Stimulated activated CD8-positive, alpha-beta memory T cell treated with anti-CD3 and anti-CD28 coated beads, Interleukin-15, amount 100 ng/mL, for 24 hours (primary cell): ENCODE measurements at places on chromosomes 13 and 19.

DNA sequence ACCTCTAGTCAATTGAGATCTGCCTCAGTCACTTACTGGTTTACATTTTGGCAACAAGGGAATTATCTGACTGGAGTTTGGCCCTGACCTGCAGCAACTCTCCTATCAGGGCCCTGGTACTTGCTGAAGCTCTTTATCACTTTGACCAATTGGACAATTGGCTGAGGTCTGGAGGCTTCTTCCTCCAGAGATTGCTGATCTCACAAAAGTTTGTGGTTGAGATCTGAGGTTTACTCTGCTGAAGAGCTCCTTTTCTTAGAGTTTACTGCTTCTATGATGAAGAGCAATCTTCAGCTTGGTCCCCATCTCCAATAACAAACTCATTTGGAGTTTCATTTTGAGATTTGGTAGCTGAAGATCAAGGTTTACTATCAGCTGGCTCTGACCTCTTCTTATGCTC, 276.9 kb upstream of the SGCG start:
- DNase-seq: no peak

DNA sequence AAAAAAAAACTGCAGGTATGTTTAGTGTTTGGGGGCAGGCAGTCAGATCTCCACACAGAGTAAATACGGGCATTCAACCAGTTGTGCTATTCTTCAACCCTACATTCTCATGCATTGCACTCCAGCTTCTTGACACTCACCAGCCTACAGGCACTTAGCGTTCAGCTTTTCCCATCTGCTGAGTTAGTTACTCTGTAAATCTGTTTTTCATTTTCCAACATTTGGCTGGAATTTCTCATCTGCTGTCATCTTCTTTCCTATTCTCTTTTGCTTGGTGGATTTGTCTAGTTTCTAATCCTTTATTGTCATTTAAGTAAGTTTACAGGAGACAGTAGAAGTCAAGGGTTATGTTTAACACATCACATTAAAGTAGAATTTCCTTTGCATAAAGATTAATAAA, 1318.9 kb downstream of the OLFM4 start:
- DNase-seq: no peak

DNA sequence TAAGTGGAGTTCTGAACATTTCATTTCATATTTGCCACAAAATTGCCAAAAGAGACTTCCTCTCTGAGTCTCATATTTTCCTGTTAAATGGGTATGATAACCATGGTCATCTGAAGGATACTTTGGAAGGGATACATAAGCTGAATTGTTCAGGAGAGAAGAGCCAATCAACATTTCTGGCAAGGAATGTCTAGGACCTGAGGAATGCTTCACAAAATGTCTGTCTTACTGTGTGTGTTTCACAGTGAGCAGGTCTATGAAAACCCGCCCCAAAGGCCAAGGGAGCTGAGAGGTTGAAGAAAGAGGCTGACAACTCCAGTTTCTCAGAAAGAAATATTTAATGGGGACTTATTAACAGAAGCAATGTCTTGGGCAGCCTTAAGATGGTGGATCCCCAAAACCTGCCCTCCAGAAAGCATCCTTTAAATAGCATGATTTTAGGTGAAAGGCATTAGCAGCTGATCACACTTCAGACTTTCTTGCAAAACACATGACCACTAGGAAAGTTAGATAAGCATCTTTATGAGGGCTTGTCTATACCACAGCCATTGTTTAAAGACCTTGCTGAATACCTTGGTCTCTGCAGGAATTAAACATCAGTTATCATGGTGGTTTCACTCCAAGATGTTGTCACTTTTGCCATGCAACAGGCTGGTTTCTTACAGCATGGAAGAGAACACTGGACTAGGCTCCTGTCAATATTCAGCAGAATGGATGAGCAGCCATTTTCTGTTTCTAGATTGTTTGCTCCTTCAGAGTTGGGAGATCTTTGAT, 78.9 kb downstream of the TNFSF11 start:
- DNase-seq: no peak

DNA sequence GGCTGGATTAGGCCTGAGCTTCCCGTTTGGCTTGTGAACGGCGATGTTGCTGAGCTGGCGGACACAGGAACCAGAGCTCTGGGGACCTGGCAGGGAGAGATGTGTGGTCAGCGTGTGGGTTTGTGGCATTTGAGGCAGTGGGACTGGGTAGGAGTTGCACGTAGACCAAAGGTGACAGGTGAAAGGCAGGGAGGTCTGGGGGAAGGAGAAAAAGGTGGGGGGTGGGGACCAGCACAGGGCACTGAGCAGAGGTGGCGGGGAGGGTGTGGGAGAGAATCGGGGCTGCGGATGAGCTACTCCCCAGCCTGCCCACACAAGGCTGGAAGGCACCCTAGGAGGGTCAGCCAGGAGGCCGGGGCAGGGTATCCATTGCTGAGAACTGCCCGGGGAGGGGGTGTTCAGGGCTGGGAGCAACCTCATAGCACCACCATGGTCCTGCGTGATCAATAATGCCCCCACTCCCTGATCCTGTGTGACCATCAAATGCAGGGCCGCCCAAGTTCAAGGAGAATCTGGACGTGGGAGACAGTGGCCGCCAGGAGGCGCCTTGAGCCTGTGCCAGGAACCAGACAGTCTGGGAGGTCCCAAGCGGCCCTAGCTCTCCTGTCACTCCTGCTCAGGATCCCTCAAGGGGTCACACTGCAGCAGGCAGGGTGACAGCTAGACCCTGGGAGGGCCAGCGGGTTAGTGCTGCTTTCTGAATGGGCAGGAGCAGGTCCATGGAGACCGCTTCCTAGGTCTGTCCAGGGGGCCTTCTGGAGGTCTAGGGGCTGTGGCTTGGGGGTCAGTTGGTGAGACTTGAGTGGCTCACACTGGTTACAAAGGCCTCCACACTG, 12.8 kb upstream of the SELENOW start:
- no peak for DNase-seq

GRCh38 chr13:99565478-99566124, 64.3 kb downstream of the TM9SF2 start:
- no peak for DNase-seq

DNA sequence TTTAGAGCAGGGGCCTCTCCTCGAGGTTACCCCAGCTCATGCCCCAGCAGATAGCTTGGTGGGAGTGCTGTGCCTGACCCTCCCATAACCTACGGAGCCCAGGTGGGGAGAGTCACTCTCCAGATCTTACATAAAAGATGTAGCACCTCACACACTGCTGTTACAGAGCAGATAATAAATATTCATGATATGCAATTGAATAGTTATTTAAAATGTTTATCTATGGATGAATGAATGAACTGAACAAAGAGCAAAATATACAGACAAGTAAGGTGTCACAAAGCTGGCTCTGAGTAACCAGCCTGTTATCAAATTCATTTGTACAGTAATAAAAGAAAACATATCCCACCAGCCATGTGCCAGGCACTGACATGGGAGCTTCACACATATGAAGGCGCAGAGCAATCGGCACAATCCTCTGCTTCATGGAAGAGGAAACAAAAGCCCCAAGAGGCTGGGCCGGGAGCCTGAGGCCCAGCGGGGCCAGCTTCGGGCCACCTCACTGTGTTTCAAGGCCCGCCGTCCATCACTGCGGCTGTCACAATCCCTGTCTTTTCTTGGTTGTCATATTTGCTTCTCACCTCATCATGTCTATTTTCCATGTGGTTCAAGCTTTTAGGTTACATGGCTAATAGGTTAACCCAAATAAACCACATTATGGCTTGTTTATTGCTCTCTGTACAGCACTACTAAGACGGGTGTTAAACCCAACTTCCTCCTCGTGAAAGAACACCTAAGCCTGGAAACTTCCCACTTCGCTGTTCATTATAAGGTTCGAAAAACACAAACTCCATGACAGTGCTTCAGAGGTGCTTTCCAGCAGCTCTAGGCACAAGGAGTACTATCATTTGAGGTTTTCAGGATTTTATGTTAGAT, 78.4 kb downstream of the IRS2 start:
- DNase-seq: no peak

GRCh38 chr19:35332817-35333216, 3.8 kb downstream of the CD22 start:
- no peak for DNase-seq

- peak; percentile 14 for DNase-seq
These were observed 31.4 kb upstream of the MPHOSPH8 start for GRCh38 chr13:19601749-19602725.

DNA sequence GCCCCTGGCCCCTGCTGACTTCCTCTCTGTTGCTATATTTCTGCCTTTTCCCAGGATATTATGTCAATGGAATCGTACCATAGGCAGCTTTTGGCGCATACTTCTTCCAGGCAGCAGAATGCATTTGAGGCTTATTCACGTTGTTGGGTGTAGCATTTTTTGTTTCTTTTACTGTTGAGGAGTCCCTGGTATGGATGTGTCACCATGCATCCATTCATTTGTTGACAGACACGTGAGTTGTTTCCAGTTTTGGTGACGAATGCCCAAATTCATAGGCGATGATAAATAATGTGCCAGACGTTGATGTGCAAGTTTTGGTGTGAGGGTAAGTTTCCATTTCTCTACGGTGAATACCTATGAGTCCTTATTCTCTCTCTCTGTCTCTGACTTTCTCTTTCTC, 5.0 kb downstream of the NFILZ start:
- DNase-seq: no peak

- DNase-seq: no peak
These were observed 1.7 kb downstream of the UBE2M start for GRCh38 chr19:58556622-58557220.

DNA sequence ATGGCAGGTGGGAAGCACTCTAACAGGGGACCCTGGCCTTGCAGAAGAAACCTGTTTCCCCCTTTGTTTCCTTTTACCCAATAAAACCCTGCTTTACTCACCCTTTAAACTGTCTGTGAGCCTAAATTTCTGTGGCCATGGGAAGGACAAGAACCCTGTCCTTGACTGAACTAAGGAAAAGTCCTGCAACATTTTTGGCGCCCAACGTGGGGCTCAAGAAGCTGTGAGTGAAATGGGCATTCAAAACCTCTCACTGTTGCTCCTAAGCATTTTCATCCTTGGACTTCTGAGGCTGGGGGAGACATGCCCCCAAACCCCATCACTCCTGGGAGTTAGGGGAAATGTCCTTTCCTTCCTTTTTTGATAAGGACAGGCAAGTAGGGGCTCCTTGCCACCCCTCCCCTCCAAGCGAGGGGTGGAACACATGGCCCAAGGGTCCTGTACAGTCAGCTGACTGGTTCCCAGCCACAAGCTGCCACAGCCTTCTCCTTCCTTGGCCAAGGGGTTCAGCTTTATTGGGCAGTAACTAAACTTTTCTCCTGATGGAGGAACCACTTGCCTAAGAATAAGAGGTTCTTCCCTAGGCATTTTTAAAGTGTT, 381.6 kb downstream of the KLF5 start:
- no peak for DNase-seq

DNA sequence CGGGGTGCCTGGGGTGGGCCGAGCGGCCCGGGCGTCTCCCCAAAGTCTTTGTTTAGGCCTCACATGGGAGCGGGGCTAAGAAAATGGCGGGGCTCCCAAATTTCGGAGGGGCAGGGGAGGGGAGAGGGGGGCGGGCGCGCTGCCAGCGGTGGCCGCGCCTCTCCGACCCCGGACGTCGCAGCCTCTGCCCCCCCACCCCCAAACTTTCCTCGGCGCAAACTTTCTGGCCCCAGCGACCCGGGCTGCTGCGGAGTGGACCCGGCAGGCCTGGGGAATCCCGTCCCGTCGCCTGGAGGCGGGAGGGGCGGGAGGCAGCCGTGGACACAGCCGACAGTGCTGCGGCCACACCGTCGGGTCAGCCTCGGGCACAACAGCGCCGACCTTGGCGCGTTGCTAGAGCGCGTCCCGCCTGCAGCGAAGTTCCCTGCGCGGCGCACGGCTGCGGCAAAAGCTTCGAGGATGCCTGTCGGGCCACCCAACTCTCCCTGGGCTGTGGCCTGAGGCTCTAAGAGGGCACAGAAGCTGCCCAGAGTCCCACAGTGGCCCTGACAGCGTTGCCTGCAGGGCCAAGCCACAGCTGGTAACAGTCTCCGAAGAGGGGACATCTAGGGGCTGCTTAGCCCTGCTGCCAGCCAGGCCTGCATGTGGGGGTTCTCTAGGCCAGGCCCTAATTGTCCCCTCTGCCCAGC, 1.3 kb downstream of the NFIX start:
- no peak for DNase-seq

DNA sequence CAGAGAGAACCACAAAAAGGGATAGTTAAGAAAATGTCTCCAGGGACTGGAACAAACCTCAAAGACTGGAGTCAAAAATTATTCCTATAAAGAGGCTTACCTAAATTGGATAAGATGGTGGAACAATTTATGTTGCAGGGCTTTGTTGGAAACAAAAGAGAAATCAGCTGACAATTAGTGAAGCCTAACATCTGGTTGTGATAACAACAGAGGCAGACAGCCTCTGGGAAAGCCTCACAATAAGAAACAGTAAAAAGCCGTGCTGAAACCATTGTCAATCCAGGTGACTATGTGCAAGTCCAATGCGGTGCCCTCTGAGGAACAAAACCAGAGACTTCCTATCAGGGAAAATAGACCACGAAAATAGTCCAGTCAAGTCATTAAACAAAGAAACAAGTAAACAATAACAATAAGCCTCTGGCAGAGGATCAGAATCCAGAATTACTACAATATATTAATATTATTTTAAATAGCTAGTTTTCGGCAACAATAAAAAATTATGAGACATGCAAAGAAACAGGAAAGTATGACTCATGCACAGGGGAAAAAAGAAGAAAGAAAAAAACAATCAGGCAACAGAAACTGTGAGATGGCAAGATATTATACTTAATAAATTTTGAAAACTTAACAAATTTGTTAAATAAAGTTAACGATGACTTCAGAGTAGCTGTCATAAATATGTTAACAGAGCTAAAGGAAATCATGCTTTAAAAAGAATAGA, 99.7 kb upstream of the RXFP2 start:
- no peak for DNase-seq

- DNase-seq: no peak
These were observed 14.2 kb downstream of the FBXO46 start for GRCh38 chr19:45716359-45717130.

DNA sequence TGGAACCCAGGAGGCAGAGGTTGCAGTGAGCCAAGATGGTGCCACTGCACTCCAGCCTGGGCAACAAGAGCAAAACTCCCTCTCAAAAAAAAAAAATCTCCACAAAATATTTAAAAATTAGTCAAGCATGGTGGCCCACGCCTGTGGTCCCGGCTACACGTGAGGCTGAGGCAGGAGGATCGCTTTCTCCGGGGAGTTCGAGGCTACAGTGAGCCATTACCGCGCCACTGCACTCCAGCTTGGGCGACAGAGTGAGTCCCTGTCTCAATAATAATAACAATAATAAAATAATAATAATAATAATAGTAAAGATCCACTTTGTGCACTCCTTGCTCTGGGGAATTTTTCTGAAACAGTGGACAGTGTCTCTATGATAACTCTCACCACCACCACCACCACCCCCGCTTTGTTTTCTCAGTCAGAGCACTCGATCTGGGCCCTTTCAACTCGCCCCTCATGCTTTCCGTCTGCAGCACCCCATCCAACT, 8.7 kb downstream of the NAPSA start:
- DNase-seq: no peak

GRCh38 chr13:60267498-60268202, 103.9 kb upstream of the DIAPH3 start:
- DNase-seq: no peak

DNA sequence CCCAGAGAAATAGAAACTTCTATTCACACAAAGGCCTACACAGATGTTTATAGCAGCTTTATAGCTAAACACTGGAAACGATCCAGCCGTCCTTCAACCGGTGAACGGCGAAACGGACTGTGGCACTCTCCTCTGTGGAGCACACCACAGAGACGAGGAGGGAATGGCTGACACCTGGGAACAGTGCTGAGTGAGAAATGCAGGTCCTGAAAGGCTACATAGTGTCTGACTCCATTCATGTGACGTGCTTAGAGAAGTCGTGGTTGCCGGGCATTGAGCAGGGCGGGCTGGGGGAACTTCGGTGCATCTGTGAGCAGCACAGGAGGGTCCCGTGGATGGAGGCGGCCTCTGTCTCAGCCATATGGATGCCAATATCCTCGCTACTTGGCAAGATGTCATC, 3.1 kb upstream of the GRK1 start:
- no peak for DNase-seq
